Right hindlimb (tissue), 1 donor: ENCODE measurements at places on chromosomes 1 and 21.
A peak's percentile ranks its signal among the peaks of the same experiment; 100 is the strongest.

DNA sequence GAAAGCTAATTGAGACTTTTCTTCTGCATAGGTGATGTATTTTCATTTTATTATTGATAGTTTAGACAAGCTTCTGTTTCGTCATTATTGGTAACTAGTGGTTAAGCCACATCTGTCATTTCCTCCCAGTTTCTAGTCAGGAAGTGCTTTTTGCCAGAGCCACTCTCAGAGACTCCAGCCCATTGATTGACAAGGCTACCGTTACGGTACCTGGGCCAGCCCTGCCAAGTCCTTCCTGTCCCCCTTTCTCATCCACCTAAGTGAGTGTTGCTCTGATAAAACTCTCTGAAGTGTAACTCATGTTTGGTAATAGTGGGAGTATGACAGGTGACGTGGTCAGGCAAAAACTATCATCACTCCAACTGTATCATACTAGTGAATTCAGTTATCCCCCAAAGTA, 29.6 kb upstream of the AGL start:
- no peak for DNase-seq

GRCh38 chr1:4050998-4051397, 150.9 kb upstream of the C1orf174 start:
- no peak for DNase-seq

DNA sequence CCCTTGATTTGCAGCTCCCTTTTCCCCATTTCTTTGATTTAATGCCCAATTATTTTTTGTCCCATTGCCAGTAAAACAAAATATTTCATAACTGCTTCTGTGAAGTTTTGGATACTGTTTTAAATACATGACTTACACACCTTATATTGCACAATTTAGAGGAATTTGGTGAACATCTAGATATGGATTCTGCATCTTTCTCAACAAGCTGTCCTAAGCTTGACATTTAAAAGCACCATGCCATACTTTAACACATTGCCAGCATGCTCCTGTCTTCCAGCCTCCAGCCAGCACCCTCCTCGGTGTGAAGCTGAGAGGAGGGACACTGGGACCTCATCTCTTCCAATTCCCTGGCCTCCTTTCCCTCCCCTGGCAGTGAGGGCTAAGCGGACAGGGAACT, 167.6 kb downstream of the SEC16B start:
- DNase-seq: no peak

DNA sequence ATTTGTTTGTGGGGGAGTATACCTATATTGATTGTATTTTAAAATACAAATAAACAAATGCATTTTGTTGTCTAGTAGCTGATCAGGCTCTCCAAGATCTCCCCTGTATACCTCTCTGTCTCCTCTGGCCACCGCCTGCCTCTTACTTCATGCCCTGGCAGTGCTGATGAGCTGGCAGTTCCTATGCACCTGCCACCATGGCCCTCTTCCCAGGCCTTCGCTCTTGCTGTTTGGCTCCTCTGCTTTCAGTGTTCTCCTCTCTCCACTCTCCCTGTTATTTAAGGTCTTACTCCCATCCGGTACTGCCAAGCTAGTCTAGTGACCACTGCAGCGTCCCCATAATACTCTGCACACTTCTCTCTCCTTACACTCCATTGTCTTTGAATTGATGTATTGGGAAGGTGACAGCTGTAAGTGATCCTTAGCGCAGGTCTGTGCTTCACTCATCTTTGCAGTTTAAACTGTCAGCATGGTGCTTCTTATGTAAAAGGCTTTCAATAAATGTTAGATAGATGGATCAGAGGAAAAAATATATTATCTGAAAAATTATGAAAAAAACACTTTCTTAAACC, 88.1 kb upstream of the ATP1A1 start:
- DNase-seq: no peak

GRCh38 chr1:3625151-3625907, 514 bp downstream of the TPRG1L start:
- DNase-seq: no peak

DNA sequence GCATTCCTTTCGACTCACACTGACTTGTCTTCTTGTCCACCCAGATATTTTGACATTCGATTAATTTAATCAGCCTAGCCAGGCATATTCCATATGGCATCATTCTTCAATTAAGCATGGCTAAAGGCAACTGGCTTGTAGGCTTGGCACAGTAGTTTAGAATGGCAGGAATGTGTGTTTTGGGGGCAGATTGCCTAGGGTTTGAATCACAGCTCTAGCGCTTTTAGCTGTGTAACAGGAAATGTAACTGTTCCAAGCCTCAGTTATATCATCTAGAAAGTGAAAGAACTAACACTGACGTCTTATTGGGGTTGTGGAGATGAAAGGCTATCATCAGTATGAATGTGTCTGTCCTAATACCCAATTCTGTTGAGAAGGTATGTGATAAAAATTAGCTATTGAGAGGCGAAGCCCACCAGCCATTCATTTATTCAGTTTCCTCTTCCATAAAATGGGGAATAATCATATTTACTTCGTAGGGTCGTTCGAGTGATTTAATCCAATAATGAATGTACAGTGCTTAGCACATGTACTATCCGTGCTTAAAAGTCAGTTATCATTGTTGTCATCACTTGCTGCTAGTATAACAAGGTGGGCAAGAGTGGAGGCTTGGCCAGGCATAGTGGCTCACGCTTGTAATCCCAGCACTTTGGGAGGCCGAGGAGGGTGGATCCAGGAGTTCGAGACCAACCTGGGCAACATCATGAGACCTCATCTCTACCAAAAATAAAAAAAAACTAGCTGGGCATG, 41.6 kb upstream of the GRHL3 start:
- DNase-seq: no peak

DNA sequence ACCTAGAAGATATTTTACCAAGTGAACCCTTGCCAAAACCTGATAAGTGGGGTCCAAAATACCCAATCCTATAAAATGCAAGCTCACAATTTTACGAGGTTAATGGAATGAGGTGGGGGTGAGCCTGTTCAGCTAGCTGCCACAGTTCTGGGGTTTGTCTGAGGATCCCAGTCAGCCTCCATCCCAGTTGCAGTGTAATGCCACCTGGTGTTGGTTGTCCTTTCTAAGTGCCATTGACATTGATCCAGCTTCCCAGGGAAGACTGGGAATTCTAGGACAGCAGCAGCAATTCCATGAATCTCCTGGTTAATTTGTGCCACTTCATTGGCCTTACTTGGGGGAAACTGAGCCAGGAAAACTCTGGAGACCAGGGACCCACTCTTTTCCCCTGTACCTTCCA, 298.3 kb downstream of the RWDD3 start:
- no peak for DNase-seq

- DNase-seq: peak; percentile 92
Measured at GRCh38 chr1:100037927-100038659, 68.3 kb downstream of the SLC35A3 start.

DNA sequence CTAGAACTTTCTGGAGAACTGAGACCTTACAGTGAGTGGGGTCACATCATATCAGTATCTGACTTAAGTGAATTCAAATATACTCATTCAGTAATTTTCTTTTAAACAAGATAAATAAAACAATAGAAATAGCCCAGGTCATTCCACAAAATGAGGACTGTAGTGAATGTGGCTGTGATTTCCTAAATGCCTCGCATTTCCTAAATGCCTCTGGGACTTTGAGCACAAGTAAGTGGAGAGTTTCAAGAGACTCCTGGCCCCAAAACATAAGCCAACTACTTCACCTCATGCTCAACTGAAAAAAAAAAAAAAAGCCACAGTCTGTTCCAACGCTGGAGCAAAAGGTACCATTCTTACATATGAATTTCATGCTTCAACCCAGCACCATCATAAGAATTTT, 81.5 kb downstream of the ZNF281 start:
- no peak for DNase-seq

DNA sequence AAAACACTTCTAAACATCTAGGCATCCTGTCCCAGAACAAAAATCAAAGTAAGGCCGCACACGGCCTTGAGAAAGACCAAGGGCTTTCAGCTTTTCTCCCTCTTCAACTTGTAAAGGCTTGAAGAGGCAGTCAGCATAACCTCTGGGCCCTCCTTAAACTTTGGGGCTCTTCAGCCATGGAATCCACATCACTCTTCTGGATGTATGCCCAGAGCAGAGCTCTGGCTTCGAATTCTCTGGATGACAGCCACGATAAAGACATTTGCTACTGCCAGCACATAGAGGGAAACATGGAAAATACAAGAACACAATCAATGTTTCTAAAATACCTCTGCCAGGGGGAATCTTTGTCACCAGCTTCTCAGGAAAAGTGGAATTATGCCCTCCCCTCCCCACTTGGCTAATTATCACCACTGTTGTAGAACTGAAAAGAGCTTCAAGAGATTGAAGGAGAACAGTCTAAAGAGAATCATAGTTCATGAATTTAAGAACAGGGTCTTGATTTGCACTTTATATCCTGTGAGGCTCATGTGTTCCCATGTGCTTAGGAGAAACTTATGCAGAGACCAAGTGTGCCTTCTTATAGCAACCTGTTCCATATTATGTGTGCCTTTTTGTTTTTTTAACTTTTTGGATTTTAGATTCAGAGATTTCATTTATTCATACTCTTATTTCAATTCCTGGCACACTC, 39.0 kb upstream of the DPT start:
- DNase-seq: peak; percentile 88

DNA sequence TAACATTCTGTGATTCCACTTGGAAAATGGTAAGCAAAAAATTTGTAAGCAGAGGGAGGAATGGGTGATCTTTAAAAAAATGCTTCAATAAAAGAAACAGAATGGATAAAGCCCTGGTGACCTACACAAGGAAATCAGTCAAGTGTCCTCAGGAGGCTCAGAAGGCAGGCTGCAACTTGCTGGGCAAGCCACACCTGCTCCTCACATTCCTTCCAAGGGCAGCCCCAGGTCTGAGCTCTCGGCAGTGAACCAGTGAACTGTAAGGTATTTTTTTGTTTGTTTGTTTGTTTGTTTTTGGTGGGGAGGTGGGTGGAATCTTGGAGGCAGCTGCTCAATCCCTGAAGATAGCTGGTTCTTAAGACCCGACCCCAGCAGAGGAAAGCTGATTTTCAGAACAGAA, 4.4 kb downstream of the TACSTD2 start:
- DNase-seq: no peak

GRCh38 chr1:6969762-6970161, 184.5 kb downstream of the CAMTA1 start:
- DNase-seq: no peak

DNA sequence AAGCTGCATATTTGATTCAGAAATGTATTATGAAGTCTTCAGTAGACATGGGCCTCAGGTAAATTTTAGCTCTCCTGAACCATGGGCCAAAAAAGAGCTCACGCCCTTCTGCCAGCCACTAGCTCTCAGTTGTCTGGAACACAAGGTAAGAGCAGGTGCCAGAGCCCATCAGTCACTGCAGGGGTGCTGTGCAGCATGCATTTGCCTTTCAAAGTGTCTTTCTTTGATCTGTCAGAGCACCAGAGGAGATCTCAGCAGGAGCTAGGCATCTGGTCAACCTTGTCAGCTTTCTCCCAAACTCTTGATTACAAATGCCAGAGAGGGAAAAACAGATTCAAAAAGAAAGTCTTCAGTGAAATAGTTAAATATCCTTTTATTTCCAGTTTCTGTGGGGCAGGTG, 332.3 kb downstream of the COL11A1 start:
- no peak for DNase-seq

DNA sequence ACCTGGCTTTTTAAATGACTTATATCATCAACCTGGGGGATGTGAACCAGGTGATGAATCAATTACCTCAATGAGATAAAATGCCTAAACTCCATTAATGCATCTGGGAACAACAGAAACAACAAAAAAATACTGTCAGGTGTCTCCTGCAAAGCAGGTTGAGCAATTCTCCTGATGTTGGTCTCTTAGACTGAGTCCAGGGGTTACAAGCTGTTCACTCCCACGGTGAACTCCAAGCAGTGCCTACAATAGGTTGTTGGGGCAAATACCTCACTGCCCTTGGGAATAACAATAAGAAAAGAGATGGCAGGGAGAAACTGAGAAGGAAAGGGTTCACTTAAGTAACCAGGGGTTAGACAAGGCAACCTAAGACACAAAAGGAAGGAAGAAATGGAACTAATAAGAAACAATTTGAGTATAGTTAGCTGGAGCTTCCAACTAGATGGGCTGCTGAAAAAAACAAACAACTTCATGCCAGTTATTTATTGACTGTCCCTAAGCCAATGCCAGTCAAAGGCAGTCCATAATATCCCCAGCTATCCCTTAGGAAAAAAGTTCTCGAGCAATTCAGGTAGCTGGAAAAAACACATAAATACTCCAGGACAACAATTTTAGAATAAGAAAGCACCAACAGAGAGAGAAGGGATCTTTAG, 97.6 kb upstream of the MAGI3 start:
- DNase-seq: no peak

- DNase-seq: no peak
Measured at GRCh38 chr1:171585715-171586114, 36.3 kb upstream of the MYOCOS start.

DNA sequence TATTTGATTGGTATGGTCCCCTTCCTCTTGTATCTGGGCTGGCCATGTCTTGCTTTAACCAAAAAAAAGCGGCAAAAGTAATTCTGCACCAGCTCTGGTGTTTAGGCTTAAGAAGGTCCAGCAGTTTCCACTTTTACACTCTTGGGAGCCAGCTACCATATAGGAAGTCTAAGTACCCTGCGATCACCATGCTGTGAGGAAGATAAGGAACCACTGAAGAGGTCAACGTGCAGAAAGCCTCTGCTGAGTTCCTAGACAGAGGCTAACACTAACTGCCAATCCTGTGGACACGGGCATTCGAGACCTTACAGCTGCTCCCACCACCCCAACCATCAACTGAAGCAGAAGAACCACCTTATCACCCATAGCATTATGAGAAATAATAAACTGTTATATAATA, 331.4 kb downstream of the VAV3 start:
- no peak for DNase-seq

DNA sequence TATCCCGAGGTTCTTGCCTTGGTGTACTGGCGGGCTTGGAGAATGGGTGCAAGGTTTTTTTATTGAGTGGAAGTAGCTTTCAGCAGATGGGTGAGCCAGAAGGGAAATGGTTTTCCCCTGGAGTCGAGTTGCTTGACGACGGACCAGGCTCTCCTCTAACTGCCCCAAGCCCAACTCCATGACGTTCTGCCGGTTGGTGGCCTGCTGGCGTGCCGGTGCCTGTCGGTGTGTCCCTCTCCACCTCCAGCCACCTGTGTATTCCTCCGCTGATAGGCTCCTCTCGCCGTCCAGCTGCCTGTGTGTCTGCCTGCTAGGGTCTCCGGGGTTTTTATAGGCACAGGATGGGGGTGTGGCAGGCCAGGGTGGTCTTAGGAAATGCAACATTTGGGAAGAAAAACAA, 34.3 kb upstream of the PTGFRN start:
- DNase-seq: no peak

GRCh38 chr1:4978660-4979390, 324.4 kb downstream of the AJAP1 start:
- DNase-seq: no peak
